ENCODE measurements at places on chromosomes 16 and 17.

GRCh38 chr17:83171661-83172060 lies 92.3 kb downstream of the METRNL start:
- DNase-seq = no peak

GRCh38 chr17:38851434-38851833 lies 2.1 kb downstream of the RPL23 start:
- DNase-seq = no peak

GRCh38 chr17:5370411-5370810 lies 49.1 kb downstream of the NUP88 start:
- DNase-seq = no peak

DNA sequence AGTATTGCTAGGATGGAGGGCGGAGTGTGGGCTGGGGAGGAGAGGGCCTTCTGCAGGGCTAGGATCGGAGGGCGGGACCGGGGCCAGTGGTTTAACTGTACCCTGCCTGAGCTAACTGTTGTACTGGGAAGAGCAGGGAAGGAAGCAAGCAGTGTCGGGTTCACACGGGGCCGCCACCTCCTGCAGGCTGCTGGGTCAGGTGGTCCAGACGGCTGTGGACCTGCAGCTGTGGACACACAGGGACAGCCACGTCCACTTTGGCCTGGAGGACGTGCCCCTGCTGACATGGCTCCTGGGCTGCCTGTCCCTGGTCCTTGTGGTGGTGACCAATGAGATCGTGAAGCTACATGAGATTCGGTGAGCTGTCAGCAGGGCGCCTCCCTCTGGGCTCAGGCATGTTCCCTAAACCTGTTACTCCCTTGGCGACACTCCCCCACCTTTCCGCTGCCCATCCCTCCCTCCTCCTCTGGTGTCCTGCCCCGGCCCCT lies 16.6 kb downstream of the CASKIN2 start:
- no peak for DNase-seq

DNA sequence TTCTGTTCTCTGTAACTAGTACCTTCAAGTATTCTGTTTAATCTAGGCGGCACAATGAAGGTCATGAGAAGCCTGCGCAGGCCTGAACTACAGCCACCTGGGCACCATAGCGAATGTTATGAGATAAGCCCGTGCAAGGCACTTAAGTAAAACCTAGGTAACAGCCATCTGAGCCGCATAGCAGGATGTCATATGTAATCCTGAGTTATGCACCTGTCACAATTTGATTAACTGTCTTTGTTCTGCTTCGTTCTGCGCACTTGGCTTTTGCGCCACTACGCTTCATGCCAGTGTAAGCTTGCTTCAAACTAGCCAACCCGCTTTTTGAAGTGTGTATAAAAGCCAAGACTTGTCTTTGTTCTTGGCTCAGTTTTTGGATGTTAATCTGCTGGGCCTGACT lies 449.8 kb downstream of the KCNJ18 start:
- no peak for DNase-seq

GRCh38 chr17:41474863-41475262 lies 6.1 kb downstream of the KRT35 start:
- DNase-seq = peak; percentile 45

DNA sequence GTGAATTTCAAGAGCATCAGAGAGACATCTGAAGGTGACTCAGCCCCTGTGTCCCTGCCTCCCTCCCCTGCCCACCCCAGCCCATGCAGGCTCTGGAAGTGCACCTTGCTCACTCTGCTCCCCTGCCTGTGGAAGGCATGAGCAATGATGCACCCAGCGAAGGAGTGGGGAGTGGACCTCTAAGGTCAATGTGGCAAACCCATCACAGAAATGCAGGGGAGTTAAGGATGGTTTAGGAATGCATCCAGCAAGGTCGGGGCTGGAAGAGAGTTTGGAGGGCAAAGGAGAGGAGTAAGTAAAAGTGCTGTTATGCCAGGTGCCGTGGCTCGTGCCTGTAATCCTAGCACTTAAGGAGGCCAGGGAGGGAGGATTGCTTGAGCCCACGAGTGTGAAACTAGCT lies 61.9 kb downstream of the CYB5B start:
- no peak for DNase-seq

DNA sequence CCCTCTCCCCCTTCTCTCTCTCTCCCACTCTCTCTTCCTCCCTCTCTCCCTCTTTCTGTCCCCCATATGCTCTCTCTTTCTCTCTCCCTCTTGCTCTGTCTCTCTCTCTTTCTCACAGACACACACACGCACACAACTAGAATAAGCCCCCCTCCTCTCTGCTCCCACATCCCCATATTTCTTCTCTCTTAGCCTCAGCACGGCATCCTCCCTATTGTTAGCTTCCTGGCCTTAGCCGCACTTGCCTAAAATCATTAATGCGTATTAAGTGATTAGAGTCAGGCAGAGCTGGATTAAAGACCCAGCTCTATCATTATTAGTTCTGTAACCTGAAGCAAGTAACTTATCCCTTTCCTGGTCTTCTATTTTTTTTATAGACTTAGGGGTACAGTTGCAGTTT lies 319.0 kb upstream of the C16orf82 start:
- DNase-seq = no peak

DNA sequence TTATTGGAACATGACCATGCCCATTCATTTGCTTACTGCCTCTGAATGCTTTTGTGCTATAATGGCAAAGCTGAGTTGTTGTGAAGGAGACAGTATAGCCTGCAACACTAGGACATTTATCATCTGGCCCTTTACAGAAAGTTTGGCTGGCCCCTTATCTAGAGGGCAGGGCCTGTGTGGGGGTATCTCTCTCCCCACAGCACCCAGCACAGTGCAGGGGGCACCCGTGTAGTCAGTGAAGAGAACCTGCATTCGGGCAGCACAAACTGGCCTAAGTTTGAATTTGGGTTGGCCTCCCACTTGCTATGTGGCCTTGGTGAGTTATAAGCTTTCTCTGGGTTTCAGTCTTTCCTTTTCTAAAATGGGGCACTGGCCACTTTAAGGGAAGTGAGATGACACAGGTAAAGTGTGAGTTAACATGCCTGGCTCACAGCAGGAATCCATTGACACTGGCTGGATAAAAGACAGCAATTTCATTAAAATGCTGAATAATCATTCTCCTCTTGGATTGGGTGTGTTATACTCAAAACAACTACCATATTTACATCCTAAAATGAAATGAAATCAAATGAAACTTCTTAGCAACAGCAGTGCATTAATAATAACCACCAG lies 12.1 kb downstream of the UBE2O start:
- no peak for DNase-seq

GRCh38 chr17:49053171-49053829 lies 56.1 kb downstream of the IGF2BP1 start:
- no peak for DNase-seq

- no peak for DNase-seq
These were observed 2.6 kb downstream of the APRT start for GRCh38 chr16:88809068-88809675.

GRCh38 chr17:51056813-51057510 lies 63.7 kb downstream of the SPAG9 start:
- peak; percentile 76 for DNase-seq

DNA sequence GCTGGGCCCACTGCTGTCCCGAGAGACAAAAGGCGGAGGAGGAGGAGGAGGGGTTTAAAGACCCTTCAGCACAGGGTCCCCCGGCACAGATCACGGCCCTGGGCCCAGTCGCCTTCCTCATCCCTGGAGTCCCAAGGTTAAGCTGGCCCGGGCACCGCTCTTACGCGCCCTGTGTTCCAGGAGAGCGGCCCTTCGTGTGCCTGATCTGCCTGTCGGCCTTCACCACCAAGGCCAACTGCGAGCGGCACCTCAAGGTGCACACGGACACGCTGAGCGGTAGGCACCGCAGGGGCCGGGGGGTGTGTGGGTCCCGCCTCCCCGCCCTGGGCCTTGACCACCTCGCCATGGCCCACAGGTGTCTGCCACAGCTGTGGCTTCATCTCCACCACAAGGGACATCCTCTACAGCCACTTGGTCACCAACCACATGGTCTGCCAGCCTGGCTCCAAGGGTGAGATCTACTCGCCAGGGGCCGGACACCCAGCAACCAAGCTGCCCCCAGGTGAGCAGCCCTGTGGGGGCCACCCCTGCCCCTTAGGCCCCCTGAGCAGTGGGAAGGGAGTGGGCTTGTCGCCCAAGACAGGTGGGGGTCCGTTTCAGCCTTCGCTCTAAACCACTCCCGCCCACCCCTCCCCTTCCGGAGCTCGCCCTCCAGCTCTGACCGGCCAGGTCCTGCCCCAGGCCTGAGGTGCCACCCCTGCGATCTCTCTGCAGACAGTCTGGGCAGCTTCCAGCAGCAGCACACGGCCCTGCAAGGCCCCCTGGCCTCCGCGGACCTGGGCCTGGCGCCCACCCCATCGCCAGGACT lies 37.6 kb upstream of the ZC3H18 start:
- DNase-seq = no peak

DNA sequence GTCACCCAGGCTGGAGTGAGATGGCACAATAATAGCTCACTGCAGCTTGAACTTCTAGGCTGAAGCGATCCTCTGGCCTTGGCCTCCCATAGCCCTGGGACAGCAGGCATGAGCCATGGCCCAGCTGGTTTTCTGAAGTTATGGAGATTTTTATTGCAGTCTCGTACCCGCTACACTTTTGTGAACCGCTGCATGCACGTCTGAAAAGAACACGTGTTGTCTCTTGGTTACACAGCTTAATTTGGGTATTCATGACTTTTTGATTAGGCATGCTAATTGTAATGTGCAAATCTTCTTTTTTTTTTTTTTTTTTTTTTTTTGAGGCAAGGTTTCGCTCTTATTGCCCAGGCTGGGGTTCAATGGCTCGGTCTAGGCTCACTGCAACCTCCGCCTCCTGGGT lies 13.4 kb downstream of the SLC25A10 start:
- no peak for DNase-seq

DNA sequence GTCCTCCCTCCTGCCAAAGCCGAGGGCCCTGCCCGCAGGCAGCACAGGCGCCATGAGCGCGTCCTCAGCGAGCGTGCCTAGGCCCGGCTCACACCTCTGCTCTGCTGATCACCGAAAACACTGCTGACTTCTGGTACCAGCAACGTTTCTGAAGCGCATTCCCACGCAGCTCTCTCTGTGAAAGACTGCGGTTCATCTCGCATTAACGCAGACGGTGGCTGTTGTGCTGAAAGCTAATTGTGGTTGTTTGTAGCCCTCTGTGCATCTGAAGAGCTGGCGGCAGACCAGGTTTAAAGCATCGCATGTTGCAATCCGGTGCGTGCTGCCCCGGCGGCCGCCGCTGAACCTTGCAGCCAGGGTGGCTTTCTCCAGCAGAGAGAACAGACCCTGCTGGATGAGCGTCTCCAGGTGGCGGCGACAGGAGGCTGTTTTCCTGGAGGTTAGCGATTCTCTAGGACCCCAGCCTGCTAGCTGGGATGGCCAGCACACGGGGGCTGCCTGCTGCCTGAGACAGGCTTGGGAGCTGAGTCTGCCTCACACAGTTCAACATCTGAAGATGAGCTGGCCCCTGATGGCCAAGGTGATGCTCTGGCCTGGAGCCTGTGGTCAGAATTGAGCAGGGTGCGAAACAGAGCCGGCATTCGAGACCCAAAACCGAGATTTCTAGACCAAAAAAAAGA lies 49.8 kb upstream of the CHMP6 start:
- peak; percentile 72 for DNase-seq

GRCh38 chr16:69620573-69620972 lies 54.8 kb downstream of the NFAT5 start:
- DNase-seq = peak; percentile 65

DNA sequence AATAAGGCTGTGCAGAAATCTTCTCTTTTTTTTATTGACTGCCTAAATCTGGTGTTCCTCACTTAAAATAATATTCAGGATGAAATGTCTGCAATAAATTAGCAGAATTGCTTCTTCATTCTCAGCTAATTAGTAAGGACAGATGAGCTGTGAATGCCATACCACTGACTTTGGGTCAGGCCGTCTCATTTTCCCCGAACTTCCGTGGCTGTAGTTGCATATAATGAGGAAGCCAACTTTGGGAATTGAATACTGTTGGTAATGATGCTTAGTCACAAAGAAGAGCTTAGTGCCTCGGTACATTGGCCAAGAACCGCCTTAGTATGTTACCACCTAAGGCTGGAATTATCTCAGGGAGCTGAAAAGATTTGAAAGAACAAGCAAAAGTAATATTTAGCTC lies 47.6 kb downstream of the NUP93 start:
- peak; percentile 56 for DNase-seq

GRCh38 chr17:16345565-16345964 lies 7.7 kb downstream of the CENPV start:
- no peak for DNase-seq

DNA sequence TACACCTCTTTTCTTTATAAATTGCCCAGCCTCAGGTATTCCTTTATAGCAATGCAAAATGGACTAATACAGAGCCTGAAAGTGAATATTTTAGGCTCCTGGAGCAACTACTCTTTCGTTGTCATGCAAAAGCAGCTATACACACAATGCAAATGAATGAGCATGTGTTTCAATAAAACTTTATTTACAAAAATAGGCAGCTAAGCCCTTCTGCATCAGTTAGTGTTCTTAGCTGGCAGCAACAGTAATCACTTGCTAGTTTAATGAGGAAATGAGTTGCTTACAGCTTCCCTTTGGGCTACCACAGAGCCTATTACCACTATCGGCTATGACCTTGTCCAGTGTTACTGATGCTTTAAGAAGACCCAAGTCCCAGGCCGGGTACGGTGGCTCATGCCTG lies 402.9 kb downstream of the XYLT1 start:
- no peak for DNase-seq

DNA sequence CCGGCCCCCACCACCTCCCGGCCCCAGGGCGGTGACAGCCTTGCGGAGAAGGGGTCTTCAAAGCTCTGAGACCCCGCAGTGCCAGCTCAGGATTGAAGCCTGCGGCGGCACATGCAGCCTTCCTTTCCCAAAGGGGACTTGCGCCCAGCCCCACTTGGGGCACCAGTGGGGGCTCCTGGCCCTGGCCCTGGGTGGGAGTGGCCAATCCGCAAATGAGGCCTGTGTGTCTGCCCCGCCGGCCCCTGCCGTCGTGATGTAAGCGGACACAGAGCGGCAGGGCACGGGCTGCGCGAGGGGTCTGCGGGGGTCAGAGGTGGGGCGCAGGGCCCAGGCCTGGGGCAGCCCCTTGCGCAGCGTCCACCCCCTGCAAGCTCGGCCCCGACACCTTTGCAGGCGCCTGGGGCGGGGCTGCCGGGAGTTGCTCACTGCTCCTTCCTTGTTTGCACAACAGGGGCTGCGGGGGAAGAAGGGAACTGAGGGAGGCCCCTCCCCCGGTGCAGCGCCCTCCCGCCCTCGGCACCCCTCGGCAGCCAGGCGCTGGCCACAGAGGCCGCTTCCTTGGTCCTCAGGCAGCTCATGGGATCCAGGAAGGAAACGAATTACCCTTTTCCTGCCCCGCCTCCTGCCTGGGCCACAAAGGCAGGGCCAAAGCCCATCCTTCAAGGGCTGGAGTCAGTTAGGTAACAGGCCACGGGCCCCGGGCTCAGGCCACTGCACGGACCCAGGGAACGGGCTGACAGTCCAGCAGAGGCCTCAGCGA lies 2.9 kb downstream of the SLC16A3 start:
- DNase-seq = peak; percentile 71

GRCh38 chr17:45116434-45117016 lies 15.8 kb downstream of the PLCD3 start:
- no peak for DNase-seq

GRCh38 chr16:22732400-22732799 lies 81.6 kb upstream of the HS3ST2 start:
- no peak for DNase-seq

GRCh38 chr16:50675686-50676610 lies 5.2 kb downstream of the SNX20 start:
- no peak for DNase-seq

- no peak for DNase-seq
These were observed 40.2 kb downstream of the C17orf67 start for GRCh38 chr17:56793531-56793930.

GRCh38 chr16:78416400-78416799 lies 316.9 kb downstream of the WWOX start:
- no peak for DNase-seq
